ENCODE measurements at places on chromosomes 6 and 20.

GRCh38 chr6:37583261-37583660 lies 83.6 kb upstream of the CCDC167 start:
- DNase-seq: no peak

DNA sequence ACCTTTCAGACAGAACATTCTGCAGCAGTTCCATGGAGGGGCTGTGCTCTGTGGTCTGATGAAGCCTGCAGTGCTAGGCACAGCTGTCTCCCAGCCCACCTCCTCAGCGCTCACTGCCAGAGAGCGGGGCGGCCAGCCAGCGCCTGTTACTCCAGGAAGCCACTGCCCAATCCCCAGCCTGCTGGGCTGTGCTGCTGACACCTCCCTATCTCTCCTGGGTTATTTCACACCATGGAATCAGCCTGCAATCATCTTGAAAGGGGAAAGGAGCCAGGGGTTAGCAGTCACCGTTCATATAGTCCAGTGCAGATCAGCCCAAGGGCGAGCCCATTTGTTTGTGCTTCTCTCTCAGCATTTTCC lies 46.3 kb upstream of the NHSL1 start:
- no peak for DNase-seq

GRCh38 chr6:34527751-34528670 lies 28.1 kb downstream of the SPDEF start:
- DNase-seq: no peak

DNA sequence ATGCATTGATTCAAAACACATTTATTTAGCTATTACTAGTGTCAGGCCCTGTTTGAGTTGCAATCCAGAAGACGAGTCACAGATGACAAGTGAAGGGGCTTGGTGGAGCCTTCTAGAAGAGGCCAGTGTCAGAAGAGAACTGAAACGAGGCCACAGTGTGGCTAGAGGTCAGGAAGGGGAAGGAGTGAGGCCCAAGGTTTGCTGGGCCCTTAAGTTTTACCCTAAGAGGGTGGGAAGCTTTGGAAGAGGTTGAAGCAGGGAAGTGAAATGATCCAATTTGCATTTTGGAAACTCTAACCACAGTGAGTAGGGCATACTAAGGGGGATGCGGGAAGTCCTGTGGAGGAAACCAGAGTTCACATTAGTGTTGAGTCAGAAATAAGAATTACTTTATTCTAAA lies 25.0 kb downstream of the TTK start:
- no peak for DNase-seq

GRCh38 chr6:20417819-20418218 lies 16.1 kb downstream of the E2F3 start:
- no peak for DNase-seq

DNA sequence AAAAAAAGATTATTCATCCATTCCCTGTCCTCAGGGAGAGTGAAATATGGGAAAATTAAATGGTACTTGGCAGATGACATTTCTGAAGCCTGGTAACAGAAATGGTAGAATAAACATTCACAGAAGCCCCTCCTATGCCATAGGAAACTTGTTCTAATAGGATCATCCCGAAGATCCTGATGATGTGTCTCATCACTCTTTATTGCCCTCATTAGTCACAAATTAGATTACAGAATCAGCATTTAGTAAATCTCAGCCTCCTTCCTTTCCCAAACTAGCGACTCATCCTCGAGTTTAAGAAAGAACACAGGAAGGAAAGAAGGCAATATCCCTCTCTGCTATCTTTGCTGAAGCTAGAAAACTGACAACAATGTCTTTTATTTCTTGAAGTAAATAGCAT lies 154.4 kb downstream of the TMEM200A start:
- no peak for DNase-seq

- no peak for DNase-seq
Observed at GRCh38 chr6:137510923-137511322, 16.7 kb upstream of the OLIG3 start.

GRCh38 chr20:9225879-9226278 lies 157.0 kb downstream of the PLCB4 start:
- no peak for DNase-seq

DNA sequence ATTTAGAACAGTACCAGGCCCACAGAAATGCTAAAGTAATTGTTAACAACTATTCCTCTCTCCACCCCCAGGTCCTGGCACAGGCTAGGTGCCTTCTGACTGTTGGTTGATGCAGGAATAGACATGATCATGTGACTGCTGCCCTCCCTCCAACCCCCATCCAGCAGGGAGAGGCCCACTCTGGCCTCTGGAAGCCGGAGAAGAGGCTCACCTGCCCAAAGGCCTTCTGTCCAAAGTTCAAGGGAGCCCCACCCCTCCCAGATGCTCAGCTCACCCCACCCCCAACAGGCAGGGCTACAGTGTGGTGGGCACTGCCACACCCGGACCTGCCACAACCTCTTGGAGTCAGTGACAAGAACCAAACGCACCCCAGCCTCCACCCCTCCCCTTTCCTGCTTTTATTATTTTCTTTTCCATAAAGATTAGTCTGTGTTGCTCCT lies 26.9 kb upstream of the FOXP4 start:
- DNase-seq: no peak

DNA sequence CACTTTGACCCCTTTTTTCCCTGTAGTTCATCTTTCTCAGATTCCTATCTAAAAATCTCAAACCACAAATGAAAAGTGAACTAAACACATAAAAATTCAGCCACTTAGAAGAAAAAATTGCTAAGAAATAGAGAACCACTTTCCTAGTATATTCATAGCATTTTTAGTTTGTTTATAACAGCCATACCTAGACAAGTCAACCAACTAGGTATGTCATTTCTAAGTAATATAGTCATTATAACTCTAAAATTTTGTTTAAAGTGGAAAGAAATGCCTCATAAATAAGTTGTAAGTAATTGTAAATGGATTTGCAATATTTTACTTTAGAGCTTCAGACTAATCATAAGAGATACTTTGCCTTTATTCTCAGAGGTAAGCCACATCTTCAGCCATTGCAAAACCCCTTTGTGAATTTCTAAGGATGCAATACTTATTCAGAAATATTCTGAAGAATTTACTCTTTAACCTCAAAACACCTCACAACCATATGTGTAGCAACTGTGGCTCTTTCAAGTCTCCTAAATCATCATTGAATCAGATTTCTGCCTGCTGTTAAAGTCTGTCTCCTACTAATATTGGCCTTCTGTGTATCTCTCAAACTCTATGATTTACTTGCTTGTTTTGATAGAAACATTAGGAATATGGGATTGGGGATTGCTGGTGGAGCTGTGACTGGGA lies 6.9 kb upstream of the SUMO4 start:
- DNase-seq: no peak

GRCh38 chr6:96656567-96656966 lies 93.6 kb downstream of the FHL5 start:
- DNase-seq: no peak

DNA sequence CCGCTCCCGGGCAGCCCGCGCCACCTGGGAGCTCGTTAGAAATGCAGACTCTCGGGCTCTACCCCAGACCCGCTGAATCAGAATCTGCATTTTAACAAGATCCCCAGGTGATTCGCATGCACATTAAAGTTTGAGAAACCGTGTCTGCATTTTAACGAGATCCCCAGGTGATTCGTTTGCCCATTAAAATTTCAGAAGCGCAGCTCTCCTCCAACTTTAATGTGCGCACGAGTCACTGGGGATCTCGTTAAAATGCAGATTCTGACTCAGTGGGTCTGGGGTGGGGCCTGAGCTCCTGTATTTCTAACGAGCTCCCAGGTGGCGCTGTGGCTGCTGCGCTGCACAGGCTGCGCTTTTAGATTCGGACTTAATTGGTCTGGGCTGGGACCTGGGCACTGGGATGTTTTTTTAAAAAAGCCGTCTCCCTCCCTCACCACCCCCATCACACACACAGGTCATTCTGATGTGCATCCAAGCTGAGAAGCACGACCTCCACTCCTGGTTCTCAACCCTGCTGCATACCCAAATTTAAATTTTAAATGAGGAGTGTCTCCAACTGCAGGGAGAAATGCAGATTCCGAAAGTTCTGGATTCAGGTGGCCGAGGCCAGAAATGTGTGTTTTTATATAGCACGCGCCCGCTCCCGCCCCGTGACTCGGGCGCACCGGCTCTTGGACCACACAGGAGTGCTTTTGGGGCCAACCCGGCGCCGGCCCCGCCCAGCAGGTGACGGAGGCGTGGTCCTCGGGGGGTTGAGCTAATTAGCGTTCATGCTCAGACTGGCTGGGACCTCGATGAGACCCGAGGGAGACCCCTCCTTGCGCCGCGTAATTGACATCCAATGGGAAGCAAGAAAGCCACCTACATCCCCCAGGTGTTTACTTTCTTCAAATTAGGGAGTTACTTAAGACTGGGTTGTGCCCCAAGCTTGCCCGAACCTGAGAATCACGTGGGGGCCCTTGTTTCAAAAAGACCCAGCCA lies 85.8 kb downstream of the ZFP64 start:
- DNase-seq: no peak

- DNase-seq: peak; percentile 59
Observed at GRCh38 chr20:48769069-48769983, 58.5 kb downstream of the PREX1 start.

DNA sequence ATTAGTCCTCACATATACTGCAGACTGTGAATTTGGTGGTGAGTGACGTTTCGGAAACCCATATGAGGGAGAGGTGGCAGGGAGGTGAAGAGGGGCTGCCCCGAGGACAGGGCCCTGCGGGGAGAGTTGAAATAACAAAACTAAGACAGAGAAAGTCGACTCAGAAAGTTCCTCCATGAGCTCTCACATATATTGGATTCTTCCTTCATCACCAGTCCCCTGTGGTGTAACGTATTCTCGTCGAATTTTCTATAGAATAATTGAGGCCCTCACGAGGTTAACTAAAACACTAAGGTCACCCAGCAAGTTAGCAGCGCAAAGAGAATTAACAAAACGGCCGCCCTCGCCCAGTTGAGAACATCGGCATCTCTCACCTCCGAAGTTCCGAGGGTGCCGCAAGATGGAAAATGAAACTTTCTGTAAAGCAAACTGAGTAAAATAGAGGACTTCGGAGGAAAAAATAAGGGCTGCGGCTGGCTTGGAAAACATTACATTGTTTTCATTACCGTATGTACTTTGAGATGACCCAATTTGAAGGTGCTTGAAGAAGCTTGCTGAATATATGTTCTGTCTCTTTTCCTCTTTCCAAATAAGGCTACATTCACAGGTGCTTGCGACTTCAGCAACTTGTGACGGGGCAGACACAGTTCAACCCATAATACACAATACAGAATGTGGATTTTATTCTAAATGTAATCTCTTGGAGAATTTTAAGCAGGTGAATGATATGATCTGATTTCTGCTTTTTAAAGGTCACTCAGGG lies 490.9 kb upstream of the JARID2 start:
- DNase-seq: no peak

DNA sequence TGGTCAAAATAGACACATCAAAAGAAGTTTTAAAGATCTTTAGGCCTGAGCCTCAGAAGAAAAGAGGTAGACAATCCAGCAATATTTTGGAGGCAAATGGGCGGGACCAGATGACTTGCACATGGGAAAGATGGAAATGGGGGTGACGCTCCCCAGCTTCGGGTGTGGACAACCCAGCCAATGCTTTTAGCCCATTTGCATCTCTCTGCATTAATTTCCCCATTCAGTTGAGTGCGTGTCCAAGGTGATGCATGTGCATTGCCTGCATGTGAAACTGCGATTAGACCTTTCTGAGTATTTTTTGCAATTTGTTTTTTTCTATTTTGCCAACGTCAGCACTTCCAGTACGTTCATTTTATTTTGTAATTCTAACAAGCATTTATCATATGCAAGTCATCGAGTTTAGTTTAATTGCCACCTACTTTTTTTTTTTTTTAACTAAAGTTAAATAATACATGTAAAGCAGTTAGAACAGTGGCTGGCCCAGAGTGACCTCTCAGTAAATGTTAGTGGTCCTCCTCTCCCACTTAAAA lies 24.2 kb downstream of the PDRG1 start:
- no peak for DNase-seq

DNA sequence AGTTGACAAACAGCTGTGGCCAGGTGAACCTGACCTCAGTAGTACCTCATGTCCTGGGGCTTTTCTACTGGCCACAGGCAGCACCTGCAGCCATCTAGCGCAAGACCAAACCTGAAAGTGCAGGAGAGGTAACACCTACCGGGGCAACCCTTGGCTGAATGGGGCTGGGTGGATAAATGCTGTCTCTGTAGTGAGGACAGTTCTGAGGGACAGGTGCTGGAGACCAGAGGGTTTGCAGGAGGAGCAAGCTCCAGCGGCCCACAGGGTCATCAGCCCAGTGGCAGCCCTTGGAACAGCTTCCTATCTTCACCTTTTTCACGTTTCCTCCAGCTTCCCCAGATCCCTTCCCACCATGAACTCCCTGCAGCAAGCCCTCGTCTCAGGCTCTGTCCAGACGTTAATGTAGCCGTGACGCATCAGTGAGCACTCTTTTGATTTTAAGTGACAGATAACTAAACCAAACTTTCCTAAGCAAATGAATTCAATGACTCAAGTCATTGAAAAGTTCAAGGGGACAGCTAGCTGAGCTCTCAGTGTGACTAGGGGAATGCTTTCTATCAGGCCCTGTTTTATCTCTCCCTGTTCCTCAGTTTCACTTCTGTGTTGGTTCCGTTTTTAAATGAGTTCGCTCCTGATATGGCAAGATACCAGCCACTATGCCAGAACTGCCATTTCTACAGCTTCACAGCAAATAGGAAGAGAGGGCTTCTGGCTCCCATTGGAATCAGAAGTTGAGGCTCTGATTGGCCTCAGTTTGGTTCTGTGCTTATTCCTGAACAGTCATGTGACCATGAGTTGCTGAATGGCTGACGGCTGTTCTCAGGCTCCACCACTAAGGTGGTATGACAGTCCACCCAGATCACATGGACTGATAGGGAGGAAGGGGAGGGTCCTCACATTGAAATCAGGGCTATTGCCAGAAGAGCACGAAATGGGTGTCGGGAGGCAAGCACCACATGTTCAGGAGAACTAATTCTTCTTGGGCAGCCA lies 12.1 kb upstream of the PFDN4 start:
- no peak for DNase-seq

GRCh38 chr20:40657526-40657925 lies 31.5 kb downstream of the MAFB start:
- no peak for DNase-seq

GRCh38 chr6:44149369-44150012 lies 9.1 kb upstream of the CAPN11 start:
- no peak for DNase-seq

DNA sequence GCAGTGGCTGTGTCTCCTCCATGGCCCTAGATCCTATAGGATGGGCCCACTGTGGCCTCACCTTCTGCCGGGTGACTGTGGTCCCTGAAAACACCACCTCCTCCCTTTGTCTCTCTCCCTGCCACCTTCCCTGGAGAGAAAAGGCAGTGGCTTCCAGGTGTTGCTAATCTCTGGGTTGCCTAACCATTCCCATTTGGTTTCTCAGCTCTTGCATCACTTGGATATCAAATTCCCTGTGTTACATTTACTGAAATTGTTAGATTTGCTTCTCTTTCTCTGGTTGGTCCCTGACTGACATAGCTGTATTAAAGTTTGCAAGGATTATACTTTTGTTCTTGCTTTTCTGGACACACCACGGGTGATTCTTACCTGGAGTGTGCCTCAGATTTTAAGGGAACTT lies 9.3 kb upstream of the ZFP64 start:
- no peak for DNase-seq

- DNase-seq: no peak
Observed at GRCh38 chr6:113978084-113978675, 7.2 kb upstream of the HDAC2 start.

GRCh38 chr6:85114581-85114935 lies 335.3 kb upstream of the NT5E start:
- DNase-seq: no peak

GRCh38 chr20:63578224-63579016 lies 4.4 kb upstream of the HELZ2 start:
- DNase-seq: no peak

GRCh38 chr6:83071023-83071422 lies 3.6 kb downstream of the DOP1A start:
- DNase-seq: no peak

Measured in activated CD4-positive, CD25-positive, alpha-beta regulatory T cell (primary cell).